ENCODE measurements at places on chromosomes 6 and 20.

- no peak for DNase-seq
Measured at GRCh38 chr6:72553531-72554511, 68.0 kb upstream of the KCNQ5 start.

GRCh38 chr6:6397842-6398241, 77.4 kb upstream of the F13A1 start:
- DNase-seq, result no peak

GRCh38 chr6:163718537-163718936, 304.0 kb downstream of the QKI start:
- DNase-seq, result no peak

- DNase-seq, result no peak
Measured at GRCh38 chr6:42211726-42212125, 5.9 kb downstream of the MRPS10 start.

DNA sequence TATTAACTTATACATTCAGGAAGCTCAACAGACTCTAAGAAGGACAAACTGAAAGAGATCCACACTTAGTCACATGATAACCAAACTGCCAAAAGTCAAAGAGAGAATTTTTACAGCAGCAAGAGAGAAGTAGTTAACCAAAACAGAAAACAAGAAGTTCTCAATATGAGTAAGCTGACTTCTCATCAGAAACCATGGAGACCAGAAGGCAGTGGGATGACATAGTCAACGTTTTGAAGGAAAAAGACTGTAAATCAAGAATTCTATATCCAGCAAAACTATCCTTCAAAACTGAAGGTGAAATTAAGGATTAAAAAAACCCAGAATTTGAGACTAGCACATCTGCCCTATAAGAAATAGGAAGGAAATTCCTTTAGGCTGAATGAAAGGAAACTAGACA, 60.4 kb downstream of the COL19A1 start:
- no peak for DNase-seq

DNA sequence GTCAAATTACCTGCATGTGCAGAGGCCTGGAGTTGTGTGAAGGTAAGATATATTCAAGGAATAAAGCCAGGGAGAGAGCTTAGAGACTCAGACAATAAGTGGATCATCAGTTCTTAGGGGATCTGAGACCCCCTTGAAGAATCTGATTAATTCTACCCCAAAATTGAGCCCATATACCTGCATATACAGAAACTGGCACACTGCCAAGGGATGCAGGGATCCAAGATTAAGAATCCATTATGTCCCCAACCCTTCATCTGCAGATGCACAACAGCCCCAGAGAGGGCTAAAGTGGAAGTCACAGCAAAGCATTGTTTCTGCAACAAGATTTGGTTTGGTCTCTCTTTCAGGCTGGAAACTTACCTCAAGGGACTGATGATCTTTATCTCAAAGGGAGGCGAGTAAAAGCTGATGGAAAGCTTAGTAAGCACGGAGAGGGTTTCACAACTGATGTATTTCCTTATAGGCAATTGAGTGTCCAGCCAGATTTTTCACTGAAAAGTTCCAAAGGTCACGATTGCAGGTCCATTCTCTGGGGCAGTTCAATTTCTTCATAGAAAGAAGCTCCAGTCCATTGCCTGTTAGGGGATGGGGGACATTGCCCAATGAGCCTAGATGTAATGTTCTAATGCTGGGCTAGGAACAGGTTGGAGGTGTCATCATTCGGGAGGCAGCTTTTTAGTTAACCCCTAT, 20.9 kb upstream of the STK35 start:
- DNase-seq, result no peak

DNA sequence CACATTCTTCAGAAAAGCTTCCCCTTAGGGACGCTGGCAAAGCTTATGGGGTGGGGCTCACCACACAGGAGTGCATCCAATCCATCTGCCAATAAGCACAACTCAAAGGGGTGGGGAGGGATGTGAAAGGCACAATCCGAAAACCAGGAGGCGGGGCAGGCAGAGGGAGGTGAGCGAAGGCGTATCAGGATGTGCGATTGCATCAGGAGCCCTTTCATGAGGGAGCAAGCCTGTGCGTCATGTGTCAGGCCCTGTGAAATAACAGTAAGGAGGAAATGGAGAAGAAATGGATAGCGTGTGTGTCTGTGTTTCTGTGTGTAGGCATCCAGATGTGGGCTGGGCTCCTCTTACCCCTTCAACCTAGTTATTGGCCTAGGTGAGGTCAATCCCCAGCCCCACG, 382.4 kb upstream of the CDH4 start:
- DNase-seq, result no peak

DNA sequence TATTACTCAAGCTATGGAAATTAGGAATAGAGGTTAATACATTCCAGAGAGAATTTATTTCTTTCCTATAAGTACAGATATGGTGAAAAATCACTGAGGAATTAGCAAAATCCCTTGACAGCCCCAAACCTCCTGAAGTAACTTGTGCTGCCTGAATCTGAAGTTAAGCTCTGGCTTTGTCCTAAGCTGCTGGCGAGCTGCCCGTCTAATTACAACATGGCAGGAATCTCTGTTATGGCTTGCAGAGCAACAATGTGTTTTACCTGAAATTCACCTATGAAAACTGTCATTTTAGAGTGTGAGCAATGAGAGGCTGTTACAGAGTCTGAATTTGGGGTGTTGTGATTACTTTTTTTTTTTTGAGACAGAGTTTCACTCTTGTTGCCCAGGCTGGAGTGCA, 22.5 kb upstream of the IYD start:
- DNase-seq, result no peak

DNA sequence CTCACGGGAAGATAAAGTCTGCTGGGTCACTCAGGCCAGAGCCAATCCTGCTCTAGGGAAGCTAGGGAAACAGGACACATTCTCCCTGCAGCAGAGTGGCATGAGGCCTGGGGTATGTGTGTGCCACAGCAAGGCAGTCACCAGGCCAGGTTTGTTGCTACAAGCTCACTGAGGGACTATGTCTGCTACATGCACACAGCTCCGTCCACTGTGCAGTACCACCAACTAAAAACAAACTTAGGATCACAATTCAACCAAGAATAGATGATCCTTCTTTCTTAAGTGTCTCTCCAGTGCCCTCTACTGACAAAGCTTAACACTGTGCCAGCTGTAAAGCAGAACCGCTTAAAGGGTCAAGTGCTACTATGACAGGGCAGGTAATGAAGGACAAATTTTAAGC, 192.5 kb downstream of the PTPRK start:
- DNase-seq, result no peak

GRCh38 chr20:21513881-21514540, at the start of gene NKX2-2:
Gene NKX2-2, minus strand, starts transcription at chr20:21514064. Its CDS starts 395 bp downstream, at chr20:21513669.
- no peak for DNase-seq

GRCh38 chr6:154624038-154624599, 109.1 kb upstream of the SCAF8 start:
- DNase-seq, result no peak

- DNase-seq, result no peak
Measured at GRCh38 chr20:60144974-60145527, 186.8 kb downstream of the CDH26 start.

- DNase-seq, result no peak
Measured at GRCh38 chr6:13794184-13794583, 20.2 kb downstream of the MCUR1 start.

GRCh38 chr6:17602888-17603287, 2.8 kb downstream of the FAM8A1 start:
- DNase-seq, result no peak

DNA sequence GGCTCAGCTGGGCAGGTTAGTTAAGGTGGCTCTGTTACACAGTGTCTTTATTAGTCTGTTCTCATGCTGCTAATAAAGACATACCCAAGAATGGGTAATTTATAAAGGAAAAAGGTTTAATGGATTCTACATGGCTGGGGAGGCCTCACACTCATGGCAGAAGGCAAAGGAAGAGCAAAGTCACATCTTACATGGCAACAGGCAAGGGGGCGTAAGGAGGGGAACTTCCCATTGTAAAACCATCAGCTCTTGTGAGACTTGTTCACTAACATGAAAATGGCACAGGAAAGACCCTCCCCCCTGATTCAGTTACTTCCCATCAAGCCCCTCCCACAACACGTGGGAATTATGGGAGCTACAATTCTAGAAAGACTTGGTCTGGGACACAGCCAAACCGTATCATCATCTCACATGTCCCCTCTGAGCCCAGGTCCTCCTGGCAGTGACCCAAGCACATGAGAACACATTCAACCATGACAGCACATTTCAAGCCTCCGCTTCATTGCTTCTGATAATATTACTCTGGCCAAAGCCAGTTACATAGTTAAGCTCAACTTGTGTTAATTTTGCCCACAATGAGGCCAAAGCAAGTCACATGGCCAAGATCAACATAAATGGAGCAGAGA, 383.9 kb downstream of the PLCB1 start:
- DNase-seq, result no peak

DNA sequence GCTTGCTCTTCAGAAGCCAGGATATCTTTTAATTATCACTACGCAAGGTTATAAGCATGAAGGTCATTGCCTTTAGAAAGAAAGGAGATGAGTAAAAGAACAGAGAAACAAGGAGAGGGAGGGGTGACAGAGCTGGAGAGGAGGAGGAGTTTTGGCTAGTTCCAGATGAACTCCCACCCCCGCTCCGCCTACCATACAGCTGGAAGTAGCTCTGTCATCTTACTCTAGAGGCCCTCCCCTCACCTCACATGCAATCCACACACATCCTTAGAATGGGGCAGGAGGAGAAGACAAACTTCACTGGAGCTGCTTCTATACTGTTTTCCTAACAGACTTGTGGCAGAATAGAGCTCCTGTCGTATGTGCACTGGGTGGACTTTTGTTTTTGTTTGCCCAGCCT, 144.7 kb downstream of the SCML4 start:
- no peak for DNase-seq

GRCh38 chr20:7843613-7844012, 96.6 kb downstream of the HAO1 start:
- DNase-seq, result no peak

GRCh38 chr6:35083507-35083906, 57.6 kb downstream of the TCP11 start:
- DNase-seq, result no peak

DNA sequence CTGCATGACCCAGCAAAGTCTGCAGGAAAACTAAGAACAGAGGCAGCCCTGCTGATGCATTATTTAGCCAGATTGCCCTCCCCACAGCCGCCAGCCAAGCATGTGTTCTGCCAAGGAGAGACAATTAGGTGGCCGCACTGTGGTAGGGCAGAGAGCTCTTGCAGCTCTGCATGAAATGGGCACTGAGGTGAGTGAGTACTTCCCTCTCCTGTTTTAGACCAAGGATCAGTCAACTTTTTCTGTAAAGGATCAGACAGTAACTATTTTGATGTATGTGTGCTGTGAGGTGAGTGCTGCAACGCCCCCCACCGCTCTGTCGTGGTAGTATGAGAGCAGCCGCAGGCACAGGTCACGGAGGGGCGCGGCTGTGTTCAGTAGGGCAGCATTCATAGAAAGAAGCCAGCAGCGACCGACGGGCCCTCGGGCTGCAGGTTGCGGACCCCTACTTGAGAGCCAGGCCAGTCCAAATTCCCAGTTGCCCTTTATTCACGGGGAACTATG, 23.8 kb upstream of the FAM50B start:
- DNase-seq, result no peak

GRCh38 chr20:5720696-5721095, 29.5 kb upstream of the SHLD1 start:
- DNase-seq, result no peak

DNA sequence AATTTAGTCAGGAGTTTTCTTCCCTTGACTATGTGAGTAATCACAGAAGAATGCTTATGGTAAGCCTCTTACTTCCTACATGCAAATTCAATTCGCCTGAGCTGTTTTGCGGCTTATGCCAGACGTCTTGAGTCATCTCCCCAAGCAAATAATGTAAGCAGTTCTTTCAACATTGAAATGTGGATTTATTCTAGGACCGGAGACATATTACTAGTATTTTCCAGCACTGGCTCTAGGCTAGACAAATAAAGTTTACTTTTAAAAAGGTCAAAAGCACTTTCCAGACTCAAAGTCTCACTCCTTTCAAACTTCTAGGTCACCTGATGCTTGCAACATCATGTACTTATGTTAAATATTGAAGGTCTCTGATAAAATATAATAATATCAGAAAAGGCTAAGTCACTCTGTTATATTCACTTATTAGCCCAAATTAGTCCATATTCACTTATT, 38.1 kb upstream of the NOX3 start:
- DNase-seq, result no peak

DNA sequence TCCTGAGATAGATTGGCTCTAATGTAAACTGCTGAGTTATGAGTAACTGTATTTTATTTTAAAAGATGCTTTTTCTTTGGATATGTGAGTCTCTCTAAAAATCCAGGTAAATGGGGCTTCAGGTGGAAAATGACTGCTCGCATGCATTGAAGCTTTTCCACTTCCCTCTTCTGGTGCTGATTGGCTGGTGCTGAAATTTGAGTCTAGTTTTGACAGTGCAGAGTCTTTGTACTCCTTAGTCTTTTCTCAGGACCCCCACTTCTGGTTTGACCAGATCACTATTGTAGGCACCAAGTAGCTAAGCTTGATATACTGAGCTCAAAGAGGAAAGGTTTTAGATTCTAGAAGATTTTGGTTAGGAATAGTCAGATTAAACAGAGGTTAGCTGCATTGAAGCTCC, 60.7 kb upstream of the TULP4 start:
- no peak for DNase-seq

Measured in esophagus squamous epithelium (tissue), 5 donors.